ENCODE measurements at places on chromosomes 4 and X. TPM values are rescaled to one million over a fixed set of nuclear protein-coding genes. Genes with fewer than 3 reads are reported as not detected.

The TENM3 gene
- total RNA-seq = 34.1 TPM

DNA sequence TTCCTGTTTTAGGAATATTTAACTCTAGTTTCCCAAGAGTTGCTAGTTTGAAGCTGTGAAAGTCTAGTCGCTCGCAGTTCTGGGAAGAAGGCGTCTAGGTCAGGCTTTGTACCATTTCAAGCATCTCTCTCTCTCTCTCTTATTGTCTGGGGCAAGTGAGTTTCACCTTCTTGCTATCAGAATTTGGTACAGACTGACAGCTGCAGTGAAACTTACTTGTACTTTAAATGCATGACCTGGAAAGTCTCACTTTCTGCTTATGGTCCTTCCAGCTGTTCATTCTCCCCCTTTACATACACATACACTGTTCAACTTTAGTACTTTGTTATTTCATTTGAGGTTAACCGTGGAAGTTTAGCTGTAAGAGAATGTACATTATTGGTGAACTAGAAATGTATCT lies 4.4 kb downstream of the FRMPD4 start:
- H3K4me3 ChIP-seq = no peak overlapping the region
- peaks cover 22% of the 10 kb centered on the region for H3K27me3 ChIP-seq

- peaks cover 6% of the 10 kb centered on the region for H3K36me3 ChIP-seq
- peaks cover 11% of the 10 kb centered on the region for H3K4me1 ChIP-seq
- no peak overlapping the region for H3K27ac ChIP-seq
- no peak for DNase-seq
- H3K4me3 ChIP-seq = no peak overlapping the region
- no peaks in the 10 kb centered on the region for H3K27me3 ChIP-seq
Observed at GRCh38 chr4:12519426-12519825, 964.7 kb downstream of the RAB28 start.

GRCh38 chr4:78862314-78862737 lies 76.9 kb downstream of the PAQR3 start:
- H3K4me1 ChIP-seq = peaks cover 6% of the 10 kb centered on the region
- no peak overlapping the region for H3K4me3 ChIP-seq
- DNase-seq = no peak
- no peak overlapping the region for H3K27ac ChIP-seq
- no peaks in the 10 kb centered on the region for H3K27me3 ChIP-seq
- H3K36me3 ChIP-seq = peaks cover 42% of the 10 kb centered on the region

DNA sequence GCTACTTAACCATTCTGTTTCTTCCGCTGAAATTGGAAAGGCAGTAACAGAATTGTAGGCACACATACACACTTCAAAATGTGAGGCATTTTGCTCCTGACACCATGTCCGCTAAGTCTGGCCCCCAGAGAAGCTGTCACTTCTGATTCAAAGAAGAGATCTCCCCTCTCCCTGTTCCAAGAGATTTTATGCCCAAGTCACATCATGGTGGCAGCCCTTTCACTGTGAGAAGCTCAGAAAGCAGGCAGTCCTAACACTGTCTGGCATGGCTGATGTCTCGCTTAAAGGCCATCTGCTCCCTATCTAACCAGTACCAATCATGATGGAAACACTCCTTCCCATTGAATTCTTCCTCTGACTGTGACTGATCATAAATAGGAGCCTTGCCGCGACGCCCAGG lies 83.9 kb downstream of the BEND2 start:
- H3K4me1 ChIP-seq = no peaks in the 10 kb centered on the region
- H3K4me3 ChIP-seq = no peak overlapping the region
- no peak for DNase-seq
- H3K27ac ChIP-seq = no peak overlapping the region
- no peaks in the 10 kb centered on the region for H3K36me3 ChIP-seq

GRCh38 chr4:187544461-187545053 lies 451.0 kb upstream of the ZFP42 start:
- no peaks in the 10 kb centered on the region for H3K27me3 ChIP-seq
- H3K4me1 ChIP-seq = no peaks in the 10 kb centered on the region
- DNase-seq = no peak
- peaks cover 5% of the 10 kb centered on the region for H3K36me3 ChIP-seq
- no peak overlapping the region for H3K27ac ChIP-seq

DNA sequence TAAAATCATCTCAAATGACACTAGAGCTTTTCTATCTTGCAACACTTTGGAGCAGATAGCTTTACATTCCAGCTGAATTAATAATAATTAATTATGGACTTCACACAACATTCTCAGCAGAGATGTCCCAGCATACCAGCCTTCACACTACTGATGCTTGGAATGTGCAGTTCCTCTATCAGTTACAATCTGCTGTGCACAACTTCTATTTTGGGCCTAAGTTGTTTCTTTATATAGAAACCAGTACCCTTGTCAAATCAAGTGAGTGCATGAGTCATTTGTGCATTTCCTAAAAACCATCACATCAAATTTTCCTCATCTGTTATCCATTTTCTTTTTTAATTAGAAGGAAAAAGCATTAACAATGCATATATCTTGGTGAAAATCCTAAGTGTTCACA lies 8.8 kb upstream of the RASL11B start:
- H3K36me3 ChIP-seq = no peaks in the 10 kb centered on the region
- no peaks in the 10 kb centered on the region for H3K27me3 ChIP-seq
- no peaks in the 10 kb centered on the region for H3K4me1 ChIP-seq
- H3K27ac ChIP-seq = no peak overlapping the region
- DNase-seq = no peak

Measured in MCF 10A (cell line).